ENCODE measurements at places on chromosomes 2 and 18.

DNA sequence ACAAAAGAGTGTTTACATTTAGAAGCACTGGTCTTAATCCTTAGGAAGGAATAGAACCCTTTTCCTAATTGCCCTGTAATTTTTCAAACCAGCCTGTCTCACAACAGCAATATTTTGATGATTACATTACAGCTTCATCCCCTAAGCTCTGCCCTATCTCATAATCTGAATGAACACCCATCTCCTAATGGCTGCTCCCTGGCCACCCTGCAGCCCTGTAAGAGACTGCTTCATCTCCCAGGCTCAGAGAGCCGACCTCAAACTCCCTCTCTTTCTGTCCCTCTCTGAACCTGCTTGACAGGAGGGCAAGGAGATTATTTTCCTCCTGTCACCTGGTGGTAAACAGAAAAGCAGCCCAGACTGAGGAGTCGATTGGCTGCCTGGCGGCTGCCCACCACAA lies 107.8 kb downstream of the MAIP1 start:
- no peak for DNase-seq

DNA sequence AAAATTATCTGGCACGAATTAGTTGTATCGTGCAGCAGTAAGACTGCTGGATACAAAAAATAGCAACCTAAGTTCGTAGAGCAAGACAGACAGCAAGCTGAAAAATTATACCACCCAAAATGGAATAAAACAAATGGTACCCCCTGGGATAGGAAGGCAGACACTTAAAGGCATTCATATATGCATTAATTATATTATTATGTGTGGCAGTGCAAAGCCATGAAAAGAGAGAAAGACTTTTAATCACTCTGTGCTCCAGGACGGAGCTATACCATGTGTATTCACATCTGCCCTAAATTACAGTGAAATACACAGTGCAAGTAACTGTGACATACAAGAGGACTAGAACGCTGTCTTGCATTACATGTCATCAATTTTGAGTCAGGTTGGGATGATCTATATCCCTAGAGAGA lies 235.9 kb downstream of the GULP1 start:
- no peak for DNase-seq

DNA sequence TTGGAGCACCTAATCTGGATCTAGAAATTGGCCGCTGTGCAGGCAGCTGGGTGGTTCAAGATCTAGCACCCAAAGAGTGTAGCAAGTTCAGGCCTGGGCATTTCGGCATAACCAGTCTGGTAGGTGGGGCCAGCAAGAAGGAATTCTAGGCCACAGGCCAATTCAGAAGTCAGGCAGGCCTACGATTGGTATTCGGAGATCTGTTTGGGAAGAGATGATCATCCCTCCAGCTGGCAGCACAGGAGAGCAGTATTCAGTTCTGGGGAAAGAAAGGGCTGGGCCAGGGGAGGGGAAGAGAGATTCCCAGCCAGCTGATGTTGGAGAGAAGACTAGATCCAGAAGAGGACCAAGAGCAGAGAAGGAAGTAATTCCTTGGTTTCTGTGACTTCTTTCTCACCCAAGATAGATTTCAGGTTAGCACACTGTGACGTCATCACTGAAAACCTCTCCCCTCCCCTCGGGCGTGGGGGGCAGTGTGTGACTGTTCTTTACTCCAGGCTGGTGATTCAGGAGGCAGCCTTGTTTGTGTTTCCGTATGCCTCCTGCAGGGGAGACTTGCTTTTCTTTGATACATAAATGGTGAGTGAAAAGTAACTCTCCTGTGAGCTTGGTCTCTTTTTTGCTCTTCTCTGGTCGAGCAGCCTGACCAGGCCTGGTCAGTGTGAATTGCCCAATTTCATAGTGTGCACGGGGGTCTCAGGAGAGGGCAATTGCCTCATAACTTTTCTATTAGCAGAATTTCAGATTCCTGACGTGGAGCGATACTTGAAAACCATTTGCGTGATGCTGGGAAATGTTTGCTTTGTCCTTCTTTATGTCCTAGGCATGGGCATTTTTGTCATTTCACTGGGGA lies 61.1 kb downstream of the MEIS1 start:
- no peak for DNase-seq

- no peak for DNase-seq
Observed at GRCh38 chr2:94871226-94872087, at the start of gene TEKT4. TEKT4 (plus strand) TSS chr2:94871430; CDS start chr2:94871580, 150 bp downstream.

GRCh38 chr2:110852541-110853263 lies 120.3 kb downstream of the ACOXL start:
- DNase-seq = peak; percentile 40

DNA sequence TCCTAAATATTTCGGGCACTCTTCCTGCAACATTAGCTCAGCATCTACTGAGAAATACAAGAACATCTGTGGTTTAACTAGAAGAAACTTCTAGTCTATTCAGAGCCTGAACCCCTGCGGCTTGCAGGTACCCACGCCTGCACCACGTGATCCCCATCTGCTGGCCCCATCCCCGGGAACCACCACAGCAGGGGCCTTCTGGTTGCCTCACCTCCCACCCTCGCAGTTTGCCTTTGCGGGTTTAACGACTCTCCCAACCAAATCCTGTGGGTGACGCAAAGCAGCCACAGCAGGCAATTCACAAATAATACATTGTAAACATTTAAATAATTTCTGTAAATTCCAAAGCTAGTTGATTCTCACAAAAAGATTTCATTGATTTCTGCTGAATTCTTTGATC lies 90.2 kb upstream of the TMEM18 start:
- peak; percentile 21 for DNase-seq

GRCh38 chr2:95326433-95327140 lies 29.4 kb downstream of the KCNIP3 start:
- DNase-seq = no peak

DNA sequence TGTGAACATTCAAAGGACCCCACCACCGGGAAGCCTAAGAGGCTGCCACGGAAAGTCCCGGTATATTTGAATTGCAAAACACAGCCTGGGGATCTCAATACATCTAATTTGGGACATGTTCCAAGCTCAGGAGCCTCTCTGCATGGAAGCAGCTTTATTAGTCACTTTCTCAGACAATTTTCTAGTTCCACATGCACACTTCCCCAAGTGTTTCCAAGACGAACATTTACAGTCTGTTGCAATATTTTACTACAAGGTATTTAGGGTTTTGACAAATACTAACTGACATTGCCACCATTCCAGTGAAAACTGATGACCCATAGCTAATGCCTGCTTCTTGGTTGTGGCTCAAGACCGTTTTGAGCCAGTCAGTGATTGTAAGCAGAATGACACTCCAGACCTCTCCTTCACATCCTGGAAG lies 145.3 kb downstream of the NCKAP5 start:
- no peak for DNase-seq

DNA sequence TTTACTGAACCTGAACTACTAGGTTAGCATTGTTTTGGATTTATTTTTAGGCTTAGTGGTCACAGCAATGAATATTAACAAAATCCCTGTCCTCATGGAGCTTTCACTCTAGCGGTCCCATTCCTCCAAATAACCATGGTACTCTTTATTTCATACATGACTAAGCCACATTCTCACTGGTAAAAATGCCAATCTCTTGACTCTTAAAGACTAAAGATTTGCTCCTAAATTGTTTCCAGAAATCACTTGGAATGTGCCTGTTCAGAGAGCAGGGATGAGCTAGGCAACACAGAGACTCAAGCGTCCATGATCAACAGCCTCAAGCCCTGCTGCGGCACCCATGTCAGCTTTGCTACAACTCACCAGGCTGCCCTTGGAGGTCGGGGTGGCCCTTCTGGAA lies 13.5 kb downstream of the LMAN1 start:
- no peak for DNase-seq

DNA sequence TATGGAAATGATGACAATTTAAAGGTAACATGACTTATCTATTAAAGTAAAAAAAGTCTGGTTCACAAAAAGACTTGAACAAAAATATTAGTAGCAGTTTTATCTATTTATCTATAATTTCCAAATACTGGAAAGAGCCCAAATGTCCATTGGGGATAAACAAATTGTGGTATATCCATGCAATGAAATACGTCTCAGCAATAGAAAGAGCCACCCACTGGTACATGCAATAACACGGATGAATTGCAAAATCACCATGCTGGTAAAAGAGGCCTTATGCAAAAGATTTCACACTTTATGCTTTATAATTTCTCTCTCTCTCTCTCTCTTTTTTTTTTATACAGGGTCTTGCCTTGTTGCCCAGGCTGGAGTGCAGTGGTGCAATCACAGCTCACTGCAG lies 91.4 kb upstream of the ASAP2 start:
- no peak for DNase-seq

DNA sequence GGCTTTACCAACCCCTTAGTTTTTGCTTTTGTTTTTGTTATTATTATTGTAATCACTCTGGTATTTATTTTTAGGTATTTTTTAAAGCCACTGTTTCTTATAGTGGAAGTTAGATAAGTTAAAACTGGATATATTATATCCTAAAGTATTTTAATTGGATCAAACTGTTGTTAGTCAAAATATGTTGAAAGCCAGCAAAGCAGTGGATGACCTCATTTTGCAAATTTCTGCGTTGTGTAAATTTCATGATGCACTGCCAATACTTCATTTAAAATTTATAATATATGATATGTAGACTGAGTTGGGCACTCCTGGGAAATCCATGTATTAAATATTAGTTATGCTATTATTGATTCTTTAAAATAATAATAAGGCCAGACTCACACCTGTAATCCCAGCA lies 661.7 kb upstream of the NRXN1 start:
- no peak for DNase-seq

All from stimulated activated CD8-positive, alpha-beta memory T cell treated with anti-CD3 and anti-CD28 coated beads, Interleukin-4, amount 100 ng/mL, for 4 hours (primary cell).